ENCODE measurements at places on chromosomes 4 and X.

- DNase-seq: no peak
These were observed 97.9 kb downstream of the PHKA2 start for GRCh38 chrX:18886005-18886343.

GRCh38 chr4:30696191-30696590 lies 24.0 kb upstream of the PCDH7 start:
- no peak for DNase-seq

GRCh38 chrX:1248331-1249061 lies 20.1 kb upstream of the CSF2RA start:
- DNase-seq: no peak

- DNase-seq: no peak
These were observed 97.6 kb downstream of the PRDM5 start for GRCh38 chr4:120824946-120825345.

DNA sequence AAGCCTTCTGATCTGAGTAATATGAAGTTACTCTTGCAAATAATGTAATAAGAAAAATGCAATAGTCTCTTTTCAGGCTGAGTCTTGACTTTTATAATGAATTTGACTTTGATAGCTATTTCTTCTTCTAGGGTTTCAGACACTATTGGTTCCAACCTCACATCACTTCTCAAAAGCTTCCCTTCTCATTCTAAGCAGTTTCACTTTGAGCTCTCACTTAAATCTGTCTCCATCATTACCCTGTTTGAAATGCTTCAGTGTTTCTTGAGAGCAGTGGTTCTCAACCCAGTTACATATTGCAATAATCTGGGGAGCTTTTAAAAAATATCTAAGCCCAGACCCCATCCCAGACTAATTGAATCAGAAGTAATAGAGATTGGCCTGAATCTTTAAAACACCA lies 40.5 kb upstream of the BMP2K start:
- no peak for DNase-seq

- peak; percentile 37 for DNase-seq
These were observed 4.0 kb downstream of the NUDT10 start for GRCh38 chrX:51336584-51336983.

DNA sequence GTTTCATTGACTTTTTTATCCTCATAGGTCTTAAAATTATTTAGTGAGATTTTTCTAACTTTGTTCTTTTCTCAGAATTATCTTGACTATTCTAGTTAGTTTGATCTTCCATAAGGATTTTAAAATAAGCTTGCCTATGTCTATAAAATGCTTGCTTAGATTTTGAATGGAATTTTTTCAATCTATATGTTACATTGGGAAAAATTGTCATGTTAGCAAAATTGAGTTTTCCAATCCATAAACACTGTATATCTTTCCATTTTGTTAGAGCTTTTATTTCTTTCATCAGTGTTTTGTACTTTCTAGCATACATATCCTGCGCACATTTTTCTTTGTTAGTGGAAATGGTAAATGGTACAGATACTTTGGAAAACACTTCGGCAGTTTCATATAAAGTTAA lies 312.9 kb downstream of the PDHA2 start:
- no peak for DNase-seq

DNA sequence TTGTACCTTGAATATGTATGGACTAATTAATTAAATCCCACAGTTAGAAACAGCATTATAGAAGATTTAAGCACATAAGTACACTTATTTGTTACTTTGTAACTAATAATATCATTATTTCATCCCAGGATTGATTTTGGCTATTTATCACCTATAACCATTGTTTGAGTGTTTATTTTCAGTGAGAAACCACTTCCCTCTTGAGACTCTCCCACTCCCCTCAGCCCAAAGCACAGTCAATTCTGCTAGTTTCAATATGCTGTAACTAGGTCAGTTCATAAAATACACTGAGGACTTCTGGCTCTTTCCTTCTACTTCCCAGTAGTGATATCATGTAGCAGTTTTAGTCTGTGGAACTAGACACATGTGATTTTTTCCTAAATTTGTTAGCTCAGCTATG lies 16.3 kb downstream of the OFD1 start:
- no peak for DNase-seq

DNA sequence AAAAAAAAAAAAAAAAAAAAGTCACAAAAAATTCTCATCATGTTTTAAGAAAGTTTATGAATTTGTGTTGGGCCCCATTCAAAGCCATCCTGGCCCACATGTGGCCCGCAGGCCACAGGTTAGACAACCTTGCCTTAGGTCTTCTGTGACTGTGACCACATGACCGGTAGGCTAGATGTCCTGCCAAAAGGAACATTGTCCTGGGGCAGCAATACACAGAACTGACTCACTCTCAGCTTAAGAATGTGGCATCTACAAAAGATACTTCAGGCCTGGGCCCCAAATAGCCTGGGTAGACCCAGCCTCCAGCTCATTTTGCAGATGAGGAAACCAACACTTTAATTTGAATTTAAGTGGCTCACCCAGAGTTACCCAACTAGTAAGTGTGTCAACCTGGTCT lies 10.0 kb downstream of the AWAT2 start:
- no peak for DNase-seq

DNA sequence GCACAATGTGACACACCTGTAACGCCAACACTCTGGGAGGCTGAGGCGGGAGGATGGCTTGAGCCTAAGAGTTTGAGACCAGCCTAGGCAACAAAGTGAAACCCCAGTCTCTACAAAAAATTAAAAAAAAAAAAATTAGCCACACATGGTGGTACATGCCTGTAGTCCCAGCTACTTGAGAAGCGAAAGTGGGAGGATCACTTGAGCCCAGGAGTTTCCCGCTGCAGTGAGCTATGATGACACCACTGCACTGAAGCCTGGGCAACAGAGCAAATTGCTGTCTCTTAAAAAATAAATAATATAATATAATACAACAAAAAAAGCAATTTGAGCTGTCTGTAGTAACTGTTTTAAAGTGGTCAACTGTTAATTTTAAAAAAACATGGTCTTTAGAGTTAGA lies 13.2 kb downstream of the SPOCK3 start:
- DNase-seq: no peak

GRCh38 chrX:27608671-27609070 lies 18.5 kb downstream of the DCAF8L2 start:
- DNase-seq: no peak

- DNase-seq: no peak
These were observed 135.6 kb upstream of the MAD2L1 start for GRCh38 chr4:120202222-120202621.

GRCh38 chr4:179586460-179586859 lies 2144.2 kb upstream of the AGA start:
- no peak for DNase-seq

- DNase-seq: no peak
These were observed 19.5 kb upstream of the ZNF41 start for GRCh38 chrX:47502316-47503125.

All from kidney capillary endothelial cell (primary cell).